ENCODE measurements at places on chromosomes 2 and 18. TPM values are rescaled to one million over a fixed set of nuclear protein-coding genes. Genes with fewer than 3 reads are reported as not detected.

SLC4A5 gene
- total RNA-seq, result 4.7 TPM

DNA sequence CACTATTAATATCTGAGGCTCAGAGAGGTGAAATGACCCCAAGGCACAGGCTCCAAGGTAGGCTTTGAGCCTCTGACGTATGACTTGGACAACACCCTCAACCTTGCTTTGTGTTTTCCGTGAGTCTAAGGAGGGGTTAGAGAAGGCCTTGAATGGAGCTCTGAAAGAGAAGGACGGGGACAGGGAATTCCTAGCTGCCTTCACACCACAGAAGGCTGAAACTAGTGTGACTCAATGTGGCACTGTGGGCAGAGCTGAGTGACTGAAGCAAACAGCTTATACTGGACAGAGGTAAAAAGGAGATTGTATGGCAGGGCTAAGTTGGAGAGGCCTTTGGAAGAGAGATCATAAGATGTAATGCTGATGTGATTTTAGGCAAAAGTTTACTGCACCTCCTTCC lies 3.5 kb upstream of the NCK2 start:
- no peak for DNase-seq

SP110 gene
- total RNA-seq, result 16.2 TPM

C2orf69 gene
- total RNA-seq, result 11.9 TPM

- DNase-seq, result no peak
These were observed 51.3 kb upstream of the CAB39 start for GRCh38 chr2:230661072-230661957.

- DNase-seq, result no peak
These were observed 100.0 kb upstream of the HDAC4 start for GRCh38 chr2:239500574-239501550.

DNA sequence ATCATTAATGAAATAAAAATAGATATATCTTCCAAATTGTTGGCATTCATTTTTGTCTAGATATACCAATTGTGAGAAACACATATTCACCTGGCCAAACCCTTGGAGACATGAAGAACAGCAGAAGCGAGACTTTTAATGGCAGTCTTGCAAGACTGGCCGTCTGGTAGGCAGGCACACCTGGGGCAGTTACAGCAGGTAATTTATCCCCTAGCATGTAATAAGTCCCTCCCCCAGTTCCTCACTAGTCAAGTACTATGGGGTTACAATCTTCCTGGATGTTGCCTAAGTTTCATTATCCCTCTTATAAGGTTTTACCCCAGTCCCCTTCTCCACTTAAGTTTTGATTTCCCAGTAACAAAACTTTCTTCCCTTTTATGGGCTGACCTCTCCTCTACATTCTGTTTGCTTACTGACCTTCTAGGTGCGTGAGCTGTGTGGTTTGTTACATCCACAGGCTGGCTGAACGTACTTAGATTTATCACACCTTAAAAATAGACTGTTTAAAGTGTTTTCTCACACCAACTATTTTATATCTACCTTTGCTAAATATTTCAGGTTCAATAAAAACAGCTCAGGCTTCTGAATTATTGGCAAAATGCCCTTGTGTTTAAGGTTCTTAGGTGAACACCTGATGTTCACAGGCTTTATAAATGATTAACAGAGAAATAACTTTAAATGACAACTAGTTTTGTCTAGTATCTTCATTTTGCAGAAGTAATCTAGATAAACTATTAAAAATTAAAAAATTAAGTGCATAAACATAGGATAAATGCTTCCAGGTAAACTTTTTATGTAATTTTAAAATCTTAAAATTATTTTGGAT lies 365.0 kb upstream of the TFPI start:
- DNase-seq, result no peak

GRCh38 chr2:152864601-152865149 lies 146.3 kb downstream of the ARL6IP6 start:
- no peak for DNase-seq

GRCh38 chr2:16044946-16045456 lies 104.7 kb downstream of the MYCN start:
- no peak for DNase-seq

- no peak for DNase-seq
These were observed 63.5 kb upstream of the ARL5A start for GRCh38 chr2:151891566-151892194.

GRCh38 chr18:12430137-12430990 lies 22.6 kb downstream of the PRELID3A start:
- DNase-seq, result no peak

- DNase-seq, result no peak
These were observed 149.1 kb downstream of the UBE2E3 start for GRCh38 chr2:181129364-181130056.

GRCh38 chr2:143230506-143231253 lies 101.5 kb downstream of the ARHGAP15 start:
- no peak for DNase-seq

DNA sequence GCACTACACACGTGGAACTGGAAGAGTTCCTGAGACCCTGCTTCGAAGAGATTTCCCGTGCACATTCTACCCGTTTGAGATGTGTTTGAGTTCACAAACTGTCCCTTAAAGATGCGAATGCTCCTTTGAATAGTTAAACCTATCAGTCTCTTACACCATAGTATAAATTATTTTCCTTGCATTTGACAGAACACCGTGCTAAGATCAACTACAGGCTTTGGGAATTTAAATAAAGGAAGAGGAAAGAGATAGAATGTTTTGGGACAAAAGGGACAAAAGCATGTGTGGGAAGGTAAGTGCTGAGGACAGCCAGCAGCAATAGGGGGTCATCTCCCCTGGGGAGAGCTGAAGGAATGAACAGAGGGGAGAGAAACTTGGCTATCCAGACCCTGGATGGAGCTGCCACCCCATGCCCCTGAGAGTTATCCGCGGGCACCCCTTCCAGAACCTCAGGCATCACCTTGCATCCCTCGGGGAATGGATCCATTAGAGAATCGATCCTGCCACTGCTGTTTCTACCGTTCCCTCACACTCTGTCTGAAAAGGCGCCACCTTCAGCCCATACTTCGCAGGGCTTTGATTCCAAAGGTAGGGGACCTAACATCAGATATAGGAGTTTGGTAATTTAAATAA lies 888 bp upstream of the ADCY3 start:
- DNase-seq, result no peak

DNA sequence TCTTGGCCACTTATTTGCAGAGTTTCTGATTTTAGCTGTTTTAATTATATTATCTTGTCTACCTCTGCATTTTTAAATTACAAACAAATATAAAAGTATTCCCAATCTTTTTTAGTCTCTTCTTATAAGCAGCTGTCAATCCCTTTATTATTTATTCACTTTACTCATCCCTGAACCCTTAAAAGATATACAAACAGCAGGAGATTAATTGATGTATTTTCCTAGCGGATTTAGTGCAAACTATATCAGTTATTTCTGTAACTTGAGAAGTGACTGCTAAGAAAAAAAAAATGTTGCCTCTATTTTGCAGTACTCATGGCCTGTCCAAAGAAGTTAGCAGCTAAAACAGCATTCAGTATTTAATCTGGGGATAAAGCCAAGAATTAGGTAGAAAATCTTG lies 42.1 kb upstream of the GCFC2 start:
- DNase-seq, result no peak

DNA sequence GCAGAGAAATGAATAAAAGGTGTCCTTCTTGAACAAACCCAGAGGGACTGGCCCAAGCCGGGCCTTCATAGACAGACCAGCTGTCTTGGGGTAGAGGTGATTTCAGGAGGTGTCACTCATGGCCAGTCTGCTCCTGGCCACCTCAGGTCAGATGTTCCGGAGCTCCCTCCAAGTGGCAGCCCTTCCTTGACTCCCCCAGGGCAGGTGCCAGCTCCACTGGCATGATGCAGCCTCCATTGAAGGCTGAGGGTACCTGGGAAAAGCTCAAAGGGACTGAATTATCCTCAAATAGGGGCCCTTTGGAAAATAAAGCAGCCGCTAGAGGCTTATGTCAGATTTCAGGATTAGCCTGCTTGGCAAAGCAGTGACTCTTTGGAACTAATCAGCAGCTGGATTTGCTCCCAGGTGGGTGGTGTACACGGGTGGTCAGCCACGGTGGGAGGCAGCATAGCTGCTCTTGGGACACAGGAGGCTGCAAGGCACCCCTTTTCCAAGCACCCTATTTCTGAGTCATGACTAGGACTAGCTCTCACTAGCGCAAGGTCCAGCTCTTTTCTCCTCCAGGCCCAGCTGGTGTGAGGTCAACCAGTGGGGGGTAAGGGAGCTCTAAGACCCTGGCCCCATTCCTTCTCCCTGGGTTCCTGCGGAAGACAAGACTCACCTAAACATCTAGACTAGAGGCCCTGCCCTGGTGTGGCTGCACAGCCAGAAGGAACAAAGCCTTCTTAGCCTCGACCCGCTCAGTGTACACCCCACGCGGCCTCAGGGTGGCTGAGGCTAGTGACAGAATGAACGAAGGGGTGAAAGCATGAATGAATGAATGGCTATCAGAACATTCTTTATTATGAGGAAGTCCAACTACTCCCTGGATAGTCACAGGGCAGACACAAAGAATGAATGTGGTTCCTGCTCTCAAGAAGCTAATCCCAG lies 29.3 kb downstream of the HS1BP3 start:
- DNase-seq, result no peak

ARMC9 gene
- 19.2 TPM for total RNA-seq

GRCh38 chr2:53476834-53477233 lies 290.8 kb upstream of the CHAC2 start:
- no peak for DNase-seq

- peak; percentile 50 for DNase-seq
These were observed 27.0 kb downstream of the SKA1 start for GRCh38 chr18:50401888-50402287.

DNA sequence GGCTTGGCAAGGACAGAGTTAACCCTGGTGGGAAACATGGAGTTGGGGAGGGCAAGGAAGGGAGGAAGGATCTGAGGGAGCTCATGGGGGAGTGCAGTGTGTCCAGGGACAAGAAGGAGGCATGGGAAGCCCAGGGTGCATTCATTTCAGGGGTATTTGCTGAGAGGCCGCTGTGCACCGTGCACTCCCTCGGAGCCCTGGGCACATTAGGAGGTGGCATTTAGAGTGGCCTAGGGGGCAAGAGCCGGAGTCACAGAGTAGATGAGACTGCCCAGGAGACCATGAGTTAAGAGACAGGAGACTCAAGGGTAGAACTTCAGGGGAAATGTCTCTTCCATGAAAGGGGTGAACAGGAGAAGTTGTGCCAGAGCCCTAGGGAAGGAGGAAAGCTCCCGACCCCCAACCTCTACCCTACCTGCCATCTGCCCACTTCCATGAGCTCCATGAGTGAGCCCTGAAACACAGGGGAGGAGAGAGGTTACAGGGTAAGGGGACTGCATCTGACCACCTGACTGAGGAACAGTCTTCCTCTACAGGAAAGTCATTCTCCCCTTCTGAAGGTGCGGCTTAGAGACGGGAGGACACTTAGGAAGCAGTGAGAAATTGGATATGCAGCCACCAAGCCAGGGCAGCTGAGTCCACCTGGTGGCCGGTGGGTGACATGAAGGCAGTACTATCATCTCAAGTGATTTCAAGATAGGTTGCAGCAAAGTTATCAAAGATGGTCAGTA lies 58.5 kb upstream of the COPS8 start:
- peak; percentile 74 for DNase-seq

SH2D6 gene
- 9.9 TPM for total RNA-seq

TUBA3E gene
- total RNA-seq, result not detected

DNAH6 gene
- 0.46 TPM for total RNA-seq

- DNase-seq, result no peak
These were observed 78.1 kb downstream of the MAP4K4 start for GRCh38 chr2:101775636-101776035.

- no peak for DNase-seq
These were observed 47.1 kb upstream of the THSD7B start for GRCh38 chr2:136718273-136718672.

RAB6C gene
- 0.23 TPM for total RNA-seq

DNA sequence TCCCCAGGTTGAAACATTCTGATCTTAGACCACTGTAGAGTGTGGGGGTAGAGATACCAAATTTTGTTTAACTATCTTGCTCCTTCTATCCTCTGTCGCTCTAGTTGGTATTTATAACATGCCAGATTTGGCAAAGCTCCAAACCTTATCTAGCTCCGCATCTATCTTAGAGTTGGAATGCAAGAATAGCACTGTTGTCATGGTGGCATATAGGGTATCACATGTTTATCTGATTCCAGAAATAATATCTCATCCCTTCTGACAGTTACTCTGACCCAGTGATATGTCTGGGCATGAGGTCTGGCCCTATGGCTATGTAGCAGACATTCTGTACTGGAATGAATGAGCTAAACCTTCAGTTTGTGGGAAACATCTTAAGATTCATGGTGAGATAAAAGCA lies 51.7 kb downstream of the CABYR start:
- DNase-seq, result no peak

- DNase-seq, result no peak
These were observed 22.6 kb upstream of the CYP1B1 start for GRCh38 chr2:38098421-38099098.

GRCh38 chr2:220999356-220999755 lies 572.7 kb downstream of the EPHA4 start:
- DNase-seq, result no peak

- DNase-seq, result no peak
These were observed 14.1 kb downstream of the RIF1 start for GRCh38 chr2:151423760-151424159.

ATOH8 gene
- 9.0 TPM for total RNA-seq

GRCh38 chr2:152200565-152201465 lies 25.3 kb upstream of the STAM2 start:
- DNase-seq, result peak; percentile 81

DNA sequence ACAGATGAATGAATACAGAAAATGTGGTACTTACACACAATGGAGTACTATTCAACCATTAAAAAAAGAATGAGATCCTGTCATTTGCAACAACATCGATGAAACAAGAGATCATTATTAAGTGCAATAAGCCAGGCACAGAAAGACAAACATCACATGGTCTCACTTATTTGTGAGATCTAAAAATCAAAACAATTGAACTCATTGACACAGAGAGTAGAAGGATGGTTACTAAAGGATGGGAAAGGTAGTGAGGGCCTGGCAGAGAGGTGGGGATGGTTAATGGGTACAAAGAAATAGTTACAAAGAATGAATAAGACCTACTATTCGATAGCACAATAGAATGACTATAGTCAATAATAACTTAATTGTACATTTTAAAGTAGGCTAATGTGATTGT lies 393.5 kb downstream of the SATB2 start:
- DNase-seq, result no peak

- DNase-seq, result no peak
These were observed 37.9 kb downstream of the LNPK start for GRCh38 chr2:175964195-175964594.

GRCh38 chr18:361100-361732 lies 93.4 kb upstream of the THOC1 start:
- no peak for DNase-seq

POLR1A gene
- 23.1 TPM for total RNA-seq

CAPN13 gene
- total RNA-seq, result 44.4 TPM

- DNase-seq, result no peak
These were observed 65.0 kb upstream of the ACYP2 start for GRCh38 chr2:54050445-54050844.

NT5DC4 gene
- total RNA-seq, result 0.12 TPM

KIF1A gene
- total RNA-seq, result 1.6 TPM

PLCL1 gene
- total RNA-seq, result 4.4 TPM

GRCh38 chr2:232444409-232445148 lies 11.4 kb upstream of the ALPI start:
- no peak for DNase-seq

ANKRD62 gene
- not detected for total RNA-seq
